ENCODE measurements at places on chromosomes 5 and 9.

DNA sequence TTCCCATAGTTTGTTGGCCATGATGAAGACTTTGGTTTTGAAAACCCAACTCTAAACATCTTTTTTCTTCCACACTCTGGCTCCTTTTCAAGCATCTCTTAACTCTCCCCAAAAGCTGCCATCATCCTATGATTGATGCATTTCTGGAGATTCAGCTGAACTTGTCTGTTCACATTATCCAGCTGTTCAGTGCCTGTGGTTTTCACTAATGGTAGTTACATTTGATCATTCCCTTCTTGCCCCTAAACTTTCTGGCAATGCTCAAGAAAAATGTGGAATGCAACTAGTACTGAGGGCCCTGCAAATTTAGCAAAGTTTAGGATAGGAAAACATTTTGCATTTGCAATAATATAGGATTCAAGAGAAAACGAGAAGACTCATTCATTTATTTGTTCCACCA is 267.5 kb downstream of the ENC1 start:
- no peak for DNase-seq

DNA sequence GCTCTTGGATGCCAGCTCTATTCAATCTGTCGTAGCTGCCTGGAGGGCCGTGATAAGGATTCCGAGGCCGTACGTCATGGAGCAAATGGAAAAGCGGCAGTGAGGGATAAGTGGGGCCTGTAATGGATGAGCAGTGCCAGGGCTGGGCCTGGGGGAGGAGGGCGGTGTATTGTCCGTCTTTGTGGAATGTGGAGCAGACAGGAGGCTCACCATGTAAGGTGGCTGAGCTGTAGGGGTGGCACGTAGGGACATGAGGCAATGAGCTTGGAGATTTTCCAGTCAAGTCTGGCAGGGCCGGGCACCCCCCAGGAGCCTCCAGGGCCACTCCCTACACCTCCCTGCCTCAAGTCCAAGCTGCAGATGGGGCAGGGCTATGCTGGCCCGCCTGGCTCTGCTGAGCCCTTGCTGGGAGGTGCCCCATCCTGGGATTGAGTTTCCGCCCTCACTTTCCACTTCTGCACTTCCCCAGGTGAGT is 29.2 kb downstream of the NCS1 start:
- no peak for DNase-seq

- peak; percentile 71 for DNase-seq
These were observed 12.3 kb downstream of the CCNH start for GRCh38 chr5:87400305-87400899.

DNA sequence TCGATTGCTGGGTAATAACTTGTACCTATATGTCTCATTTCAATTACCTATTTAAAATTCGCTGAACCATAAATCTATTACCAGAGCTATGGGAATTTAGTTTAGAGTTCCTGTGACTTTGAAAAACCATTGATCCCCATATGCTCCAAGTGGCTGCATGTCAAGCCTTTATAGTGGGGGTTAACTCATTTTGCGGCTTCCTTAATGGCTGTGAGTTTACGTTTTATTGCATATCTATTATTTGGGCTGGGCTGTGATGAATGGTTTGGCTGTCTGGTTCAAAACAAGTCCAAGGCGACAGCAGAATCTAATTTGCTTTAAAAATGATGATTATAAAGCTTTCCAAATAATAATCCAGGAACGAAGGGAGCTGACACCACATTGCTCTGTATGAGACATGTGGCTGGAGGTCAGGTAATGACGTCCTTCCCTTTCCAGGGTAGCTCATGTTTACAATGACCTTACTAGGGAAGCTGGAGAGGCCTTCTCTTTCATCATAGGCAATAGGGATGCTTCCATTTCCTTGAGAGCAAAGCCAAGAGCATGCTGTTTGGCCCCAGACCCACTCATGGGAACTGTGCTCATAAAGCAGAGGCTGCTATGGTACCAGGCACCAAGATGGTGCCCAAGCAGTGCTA is 258.3 kb downstream of the HSPA4 start:
- DNase-seq = no peak

DNA sequence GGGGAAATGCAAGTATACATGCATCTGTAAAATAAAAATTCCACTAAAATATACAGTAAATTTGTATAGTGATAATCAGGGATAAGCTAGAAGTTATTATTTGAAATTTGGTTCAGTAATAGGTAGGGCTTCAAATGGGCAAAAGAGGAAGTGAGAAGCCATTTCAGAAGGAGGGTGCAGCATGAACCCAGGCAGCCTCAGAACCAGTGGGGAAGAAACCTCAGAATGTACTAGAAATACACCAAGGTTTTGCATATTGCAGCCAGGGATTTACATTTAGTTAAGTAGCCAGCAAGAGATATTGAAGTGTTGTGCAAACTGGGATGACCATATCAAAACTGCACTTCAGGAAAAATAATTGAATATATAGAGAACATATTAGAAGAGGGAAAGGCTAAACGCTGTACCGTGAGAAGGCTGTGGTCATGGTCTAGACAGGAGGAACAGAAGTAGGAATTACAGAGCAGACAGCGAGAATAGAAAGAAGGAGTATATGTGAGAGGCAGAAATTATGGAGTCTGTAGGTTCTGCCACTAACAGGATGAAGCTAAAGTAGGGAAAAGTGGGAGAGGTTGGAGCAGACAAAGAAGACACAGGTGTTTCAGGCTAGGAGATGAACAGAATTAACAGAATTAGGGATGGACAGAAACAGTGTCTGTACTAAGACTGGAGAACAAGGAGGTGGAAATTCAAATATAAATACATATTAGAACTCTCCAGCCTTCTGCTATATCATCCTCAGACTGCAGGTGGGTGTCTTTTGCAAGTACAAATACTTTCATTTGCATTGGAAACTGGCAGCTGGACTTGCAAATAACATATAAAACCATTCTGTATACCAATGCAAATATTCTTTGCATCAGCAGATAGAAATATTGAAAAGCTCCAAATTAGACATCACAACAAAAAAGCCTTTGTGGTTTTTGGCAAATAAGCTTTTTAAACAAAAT is 335.6 kb downstream of the ZNF608 start:
- DNase-seq = peak; percentile 31

- no peak for DNase-seq
These were observed 6.1 kb upstream of the PANK3 start for GRCh38 chr5:168585119-168585856.

Data from Kasumi-1 (cell line).